ENCODE measurements at places on chromosomes 6 and 20.

GRCh38 chr20:48319943-48320584 lies 507.7 kb downstream of the PREX1 start:
- DNase-seq = no peak

DNA sequence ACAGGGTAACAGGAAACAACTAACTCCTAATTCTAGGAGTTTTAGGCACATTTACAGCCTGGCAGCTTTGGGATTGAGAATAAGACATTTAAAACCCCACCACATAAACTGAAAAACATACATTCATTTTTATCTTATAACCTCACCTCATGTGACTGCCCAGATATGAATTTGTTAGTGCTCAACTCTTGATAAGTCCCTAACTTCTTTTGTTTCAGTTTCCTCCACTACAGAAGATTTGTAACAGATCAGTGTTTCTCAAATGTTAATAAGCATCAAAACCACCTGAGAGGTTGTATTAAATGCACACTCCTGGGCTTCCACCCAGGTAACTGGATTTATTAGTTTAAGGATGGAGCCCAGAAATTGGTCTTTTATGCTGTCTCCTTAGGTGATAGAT lies 190.1 kb upstream of the ARID1B start:
- no peak for DNase-seq

GRCh38 chr6:20036141-20036677 lies 176.1 kb downstream of the MBOAT1 start:
- DNase-seq = no peak

DNA sequence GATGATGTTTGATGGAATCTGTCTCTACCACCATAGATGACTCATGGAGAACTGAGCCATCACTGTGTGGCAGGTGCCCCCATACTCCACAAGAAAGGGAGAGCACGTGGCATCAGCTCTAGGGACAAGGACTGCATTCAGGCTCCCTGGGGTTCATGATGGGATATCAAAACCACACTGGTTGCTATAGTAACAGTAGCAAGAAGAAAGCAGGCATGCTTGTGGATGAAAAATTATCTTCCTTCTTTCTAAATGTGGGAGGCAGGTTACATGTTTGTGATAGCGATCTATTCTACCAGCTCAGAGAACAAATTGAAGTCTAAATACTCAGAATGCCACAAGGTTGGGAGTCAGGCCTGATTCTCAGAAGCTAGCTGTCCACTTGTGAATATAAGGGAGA lies 224.2 kb downstream of the ARHGAP18 start:
- no peak for DNase-seq

DNA sequence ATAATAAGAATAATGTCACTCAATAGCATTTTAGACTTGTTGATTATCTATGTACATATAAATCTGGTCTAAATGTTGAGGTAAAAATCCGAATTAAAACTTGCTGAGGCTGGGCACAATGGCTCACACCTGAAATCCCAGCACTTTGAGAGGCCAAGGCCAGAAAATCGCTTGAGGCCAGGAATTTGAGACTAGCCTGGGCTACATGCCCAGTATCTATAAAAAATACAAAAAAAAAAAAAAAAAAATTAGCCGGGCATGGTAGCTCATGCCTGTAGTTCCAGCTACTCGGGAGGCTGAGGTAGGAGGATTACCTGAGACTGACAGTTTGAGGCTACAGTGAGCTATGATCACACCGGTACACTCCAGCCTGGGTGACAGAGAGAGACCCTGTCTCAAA lies 34.2 kb upstream of the SUPT3H start:
- no peak for DNase-seq

DNA sequence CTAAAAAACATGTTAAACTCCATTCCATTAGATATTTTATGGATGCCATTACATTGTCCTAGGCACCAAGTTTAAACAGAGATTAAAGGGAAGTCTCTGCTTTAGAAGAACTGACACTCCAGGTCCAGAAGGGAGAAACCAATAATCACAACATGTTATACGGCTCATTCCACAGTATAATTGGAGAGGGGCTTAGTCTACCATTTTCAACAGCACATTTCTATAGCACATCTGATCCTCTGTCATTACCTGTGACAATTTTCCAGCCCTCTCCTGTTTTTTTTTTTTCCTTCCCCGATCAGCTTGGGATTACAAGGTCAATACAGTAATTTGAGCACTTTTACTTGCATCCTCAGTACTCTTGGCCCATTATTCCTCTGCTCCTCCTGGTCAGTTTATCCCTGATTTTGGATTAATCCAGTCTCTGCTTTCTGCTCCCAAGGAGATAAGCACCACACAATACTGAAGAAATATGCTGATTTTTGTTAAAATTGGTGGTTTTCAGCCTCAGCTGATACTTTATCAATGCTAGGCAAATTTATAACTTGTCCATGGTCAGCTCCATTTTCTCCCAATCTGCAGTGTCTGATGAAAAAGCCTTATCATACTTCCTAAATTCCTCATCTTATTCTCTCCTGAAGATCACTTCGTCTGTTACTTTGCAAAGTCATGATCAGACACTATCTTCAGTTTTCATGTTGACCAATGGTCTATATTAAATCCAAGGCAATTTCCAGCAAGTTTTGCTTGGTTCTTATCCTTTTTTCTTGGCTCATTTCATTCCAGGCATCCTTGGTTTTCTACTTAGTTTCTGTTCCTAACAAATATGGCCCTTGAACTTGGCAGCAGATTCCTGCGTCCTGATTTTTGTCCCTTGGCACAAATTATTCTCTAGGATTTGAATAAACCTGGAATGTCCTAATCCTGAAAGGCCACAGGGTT lies 30.8 kb upstream of the SYNCRIP start:
- no peak for DNase-seq

DNA sequence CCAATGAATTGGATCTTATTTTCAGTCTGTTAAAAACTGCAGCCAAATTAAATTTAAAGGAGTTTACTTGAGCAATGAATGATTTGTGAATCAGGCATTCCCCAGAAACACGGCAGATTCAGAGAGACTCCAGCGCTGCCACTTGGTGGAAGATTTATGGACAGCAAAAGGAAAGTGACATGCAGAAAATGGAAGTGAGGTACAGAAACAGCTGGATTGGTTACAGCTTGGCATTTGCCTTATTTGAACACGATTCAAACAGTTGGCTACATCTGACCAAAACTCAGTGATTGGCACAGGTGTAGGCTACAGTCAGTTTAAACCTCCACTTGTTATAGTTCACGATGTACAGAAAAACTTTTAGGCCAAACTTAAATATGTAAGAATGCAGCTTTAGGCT lies 257.6 kb upstream of the IMPG1 start:
- DNase-seq = no peak

- peak; percentile 46 for DNase-seq
Observed at GRCh38 chr6:13709689-13710551, 1.7 kb downstream of the RANBP9 start.

GRCh38 chr6:46476301-46476700 lies 14.9 kb downstream of the RCAN2 start:
- DNase-seq = no peak
